ENCODE measurements at places on chromosomes 6 and 20.

DNA sequence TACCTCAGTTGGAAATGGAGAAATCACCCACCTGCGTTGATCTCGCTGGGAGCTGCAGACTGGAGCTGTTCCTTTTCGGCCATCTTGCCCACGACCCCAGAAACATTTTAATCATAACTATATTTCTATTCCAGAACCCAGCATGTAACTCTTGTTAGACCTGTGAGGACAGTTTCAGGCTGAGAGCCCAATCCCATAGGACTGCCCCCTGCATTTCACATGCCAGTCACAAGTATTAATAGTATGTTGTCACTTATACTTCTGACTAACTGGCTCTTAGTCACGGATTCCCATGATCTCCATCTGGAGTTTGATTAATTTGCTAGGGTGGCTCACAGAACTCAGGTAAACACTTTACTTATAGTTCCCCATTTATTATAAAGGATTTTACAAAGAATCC, 96.0 kb upstream of the PRND start:
- no peak for DNase-seq

- no peak for DNase-seq
Measured at GRCh38 chr20:24048024-24048611, 59.5 kb upstream of the GGTLC1 start.

GRCh38 chr6:73182021-73182607, 43.2 kb downstream of the KHDC1L start:
- DNase-seq, result no peak

GRCh38 chr6:89205819-89206218, 11.3 kb downstream of the GABRR1 start:
- no peak for DNase-seq

- no peak for DNase-seq
Measured at GRCh38 chr20:15144916-15145315, 807.5 kb upstream of the FLRT3 start.

DNA sequence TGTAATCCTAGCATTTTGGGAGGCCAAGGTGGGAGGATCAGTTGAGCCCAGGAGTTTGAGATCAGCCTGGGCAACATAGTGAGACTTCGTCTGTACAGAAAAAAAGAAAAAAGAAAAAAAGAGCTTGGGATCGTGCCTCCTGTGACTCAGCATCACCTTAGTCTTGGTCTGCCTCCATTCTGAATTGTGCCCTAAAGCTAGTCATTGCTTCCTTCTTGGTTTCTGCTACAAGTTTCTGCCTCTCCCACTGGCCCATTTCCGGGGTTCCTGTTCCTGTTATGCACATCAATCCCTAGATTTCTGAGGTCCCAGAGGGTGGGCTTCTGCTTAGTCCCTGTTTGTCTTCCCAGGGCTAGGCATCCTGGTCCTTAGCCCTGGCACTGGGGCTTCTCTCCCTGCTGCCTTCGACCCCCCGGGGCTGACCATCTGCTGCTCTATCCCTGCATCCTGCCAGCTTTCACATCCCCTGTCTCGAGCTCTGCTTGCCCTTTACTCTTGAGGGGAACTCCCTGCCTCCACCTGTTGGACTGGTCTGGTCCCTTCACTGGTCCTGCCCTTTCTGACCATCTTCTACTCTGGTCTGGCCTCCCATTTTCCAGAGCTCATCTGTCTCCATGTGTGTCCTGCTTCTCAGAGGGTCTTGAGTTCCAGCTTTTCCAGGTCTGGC, 77.5 kb upstream of the ESR1 start:
- DNase-seq, result no peak

DNA sequence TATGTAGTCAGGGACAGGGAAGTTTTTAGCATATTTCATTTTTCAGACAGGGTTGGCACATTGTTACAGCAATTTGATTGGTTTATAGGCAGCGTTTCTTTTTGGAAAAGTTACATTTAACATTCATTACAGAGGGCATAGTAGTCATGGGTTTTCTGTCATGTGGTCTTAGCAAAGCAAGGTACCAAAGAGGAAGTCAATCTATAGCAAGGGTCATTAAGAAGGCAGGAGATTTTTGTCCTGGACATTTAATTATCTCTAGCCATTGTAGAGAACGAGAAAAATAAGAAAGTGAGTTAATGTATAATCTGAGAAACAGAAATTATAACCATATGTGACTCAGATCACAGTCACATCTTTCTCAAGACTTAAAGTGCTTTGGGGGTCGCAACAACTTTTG, 47.4 kb downstream of the TPD52L1 start:
- DNase-seq, result no peak

GRCh38 chr6:75752365-75752764, 3.3 kb downstream of the MYO6 start:
- DNase-seq, result no peak

- no peak for DNase-seq
Measured at GRCh38 chr20:53328961-53329360, 264.7 kb downstream of the ZNF217 start.

DNA sequence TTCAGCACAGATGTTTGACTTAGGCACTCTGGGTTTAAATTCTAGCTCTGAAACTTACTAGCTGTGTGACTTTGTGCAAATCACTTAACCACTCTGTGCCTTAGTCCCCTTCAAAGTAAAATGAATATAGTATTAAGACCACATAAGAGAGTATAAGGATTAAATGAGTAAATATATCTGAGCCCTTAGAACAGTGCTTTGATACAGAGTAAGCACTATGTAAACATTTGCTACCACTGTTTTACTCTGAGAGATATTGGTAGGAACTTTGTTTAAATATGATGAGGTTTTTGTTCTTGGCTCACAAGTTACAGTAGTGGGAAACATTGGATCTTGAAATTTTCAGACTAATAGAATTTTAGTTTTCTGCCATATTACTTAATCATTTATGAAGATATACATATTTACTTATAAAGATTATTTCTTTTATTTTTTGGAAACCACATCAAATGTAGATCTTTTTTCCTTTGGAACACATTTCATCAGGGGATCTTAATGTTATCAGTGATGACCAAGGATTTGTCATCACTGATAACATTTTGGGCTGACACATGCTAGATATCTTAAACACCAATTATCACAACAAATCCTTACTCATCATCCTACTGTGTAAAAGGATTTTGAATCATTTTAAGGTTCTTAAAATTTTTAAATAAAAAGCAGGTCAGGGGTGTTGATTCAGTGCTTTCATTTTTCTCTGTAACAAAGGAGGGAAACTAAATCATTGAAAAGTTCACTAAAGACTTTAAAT, 226.2 kb downstream of the EYA4 start:
- DNase-seq, result no peak

DNA sequence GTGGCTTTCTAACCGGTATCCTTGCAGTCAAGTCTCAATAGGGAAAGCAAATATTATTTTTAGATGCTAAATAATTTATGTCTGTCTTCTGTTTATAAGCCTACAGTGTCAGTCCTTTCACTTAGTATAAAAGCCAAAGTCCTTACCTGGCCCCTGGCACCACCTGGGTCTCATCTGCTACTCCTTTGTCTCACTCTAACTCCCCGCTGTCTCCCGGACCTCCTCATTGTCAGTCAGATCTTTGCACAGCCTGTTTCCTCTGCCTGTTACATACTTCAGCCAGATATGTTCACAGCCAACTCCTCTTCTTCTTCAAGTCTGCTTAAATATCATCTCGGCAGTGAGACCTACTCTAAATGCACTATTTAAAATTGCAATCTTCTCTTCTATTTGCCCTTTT, 84.2 kb downstream of the THEMIS start:
- no peak for DNase-seq

DNA sequence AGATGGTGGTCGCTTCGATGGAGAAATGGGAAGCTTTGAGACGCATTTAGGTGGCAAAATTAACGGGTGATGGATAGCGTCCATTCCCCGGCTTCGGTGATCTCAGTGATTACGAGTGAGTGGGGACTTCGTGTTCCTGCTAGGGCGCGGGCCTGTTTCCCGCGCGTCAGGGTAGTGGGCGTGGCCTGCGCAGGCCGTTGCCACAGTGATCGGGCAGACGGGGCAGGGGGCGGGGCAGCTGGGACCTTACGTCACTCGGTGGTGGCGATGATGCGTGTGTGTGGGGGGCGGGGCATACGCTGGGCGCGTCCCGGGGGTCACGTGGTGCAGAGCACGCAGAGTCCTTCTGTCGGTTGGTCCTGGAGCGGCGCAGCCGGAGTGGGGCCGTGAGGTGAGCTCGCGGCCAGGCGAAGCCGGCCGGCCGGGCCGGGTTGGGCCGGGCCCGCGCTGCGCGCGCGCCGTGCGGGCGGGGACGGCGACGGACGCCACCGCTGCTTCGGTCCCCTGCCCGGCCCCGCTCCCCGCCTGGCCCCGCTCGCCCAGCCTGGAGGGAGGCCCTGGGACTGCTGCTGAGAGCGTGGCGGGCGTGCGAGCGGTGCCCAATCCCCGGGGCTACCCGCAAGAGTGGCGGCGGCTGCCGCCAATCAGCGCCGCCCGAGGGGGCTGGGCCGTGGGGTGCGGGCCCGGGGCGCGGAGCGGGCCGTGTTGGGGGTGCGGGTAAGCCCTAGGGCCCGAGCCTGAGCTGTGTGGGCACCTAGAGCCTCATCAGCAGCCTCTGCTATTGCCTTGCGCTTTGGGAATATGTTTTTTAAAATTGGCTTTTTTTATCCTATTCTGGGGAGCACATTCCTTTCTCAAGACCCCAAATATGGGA, at the start of gene PHF20:
Gene PHF20, plus strand, starts transcription at position 327 of the 874 bp plus-strand sequence. CDS start 29,508 bp downstream, outside the sequence.
- peak; percentile 90 for DNase-seq

GRCh38 chr20:23366384-23366783, 4.4 kb downstream of the GZF1 start:
- DNase-seq, result no peak

GRCh38 chr20:9705722-9706476, 133.0 kb downstream of the PAK5 start:
- no peak for DNase-seq

DNA sequence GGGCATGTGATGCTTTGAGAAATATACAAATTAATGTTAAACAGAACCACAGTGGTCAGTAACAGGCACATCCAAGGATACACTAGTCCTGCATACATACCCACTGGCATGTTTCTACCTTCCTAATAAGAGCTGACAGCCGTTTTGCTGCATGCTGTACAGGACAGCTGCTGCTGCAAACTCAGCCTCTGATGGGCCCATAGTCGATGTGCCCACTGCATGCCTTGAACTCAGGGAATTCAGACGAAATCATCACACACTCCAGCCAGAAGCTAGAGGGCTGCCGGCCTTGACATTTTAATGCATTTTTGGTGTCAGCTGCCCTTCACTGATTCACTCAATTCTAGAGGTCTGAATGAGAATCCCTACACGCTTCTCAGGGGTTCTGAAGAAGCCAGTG, 29.3 kb downstream of the FKBP1A start:
- DNase-seq, result no peak

DNA sequence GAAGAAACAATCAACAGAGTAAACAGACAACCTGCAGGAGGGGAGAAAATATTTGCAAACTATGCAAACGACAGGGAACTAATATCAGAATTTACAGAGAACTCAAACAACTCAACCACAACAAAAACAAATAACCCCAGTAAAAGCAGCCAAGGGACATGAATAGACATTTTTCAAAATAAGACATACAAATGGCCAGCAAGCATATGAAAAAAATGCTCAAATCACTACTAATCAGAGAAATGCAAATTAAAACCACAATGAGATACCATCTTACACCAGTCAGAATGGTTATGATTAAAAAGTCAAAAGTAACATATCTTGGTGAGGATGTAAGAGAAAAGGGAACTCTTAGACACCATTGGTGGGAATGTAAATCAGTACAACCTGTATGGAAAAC, 215.0 kb downstream of the THBS2 start:
- no peak for DNase-seq

GRCh38 chr6:20058121-20058905, 154.0 kb downstream of the MBOAT1 start:
- DNase-seq, result no peak

DNA sequence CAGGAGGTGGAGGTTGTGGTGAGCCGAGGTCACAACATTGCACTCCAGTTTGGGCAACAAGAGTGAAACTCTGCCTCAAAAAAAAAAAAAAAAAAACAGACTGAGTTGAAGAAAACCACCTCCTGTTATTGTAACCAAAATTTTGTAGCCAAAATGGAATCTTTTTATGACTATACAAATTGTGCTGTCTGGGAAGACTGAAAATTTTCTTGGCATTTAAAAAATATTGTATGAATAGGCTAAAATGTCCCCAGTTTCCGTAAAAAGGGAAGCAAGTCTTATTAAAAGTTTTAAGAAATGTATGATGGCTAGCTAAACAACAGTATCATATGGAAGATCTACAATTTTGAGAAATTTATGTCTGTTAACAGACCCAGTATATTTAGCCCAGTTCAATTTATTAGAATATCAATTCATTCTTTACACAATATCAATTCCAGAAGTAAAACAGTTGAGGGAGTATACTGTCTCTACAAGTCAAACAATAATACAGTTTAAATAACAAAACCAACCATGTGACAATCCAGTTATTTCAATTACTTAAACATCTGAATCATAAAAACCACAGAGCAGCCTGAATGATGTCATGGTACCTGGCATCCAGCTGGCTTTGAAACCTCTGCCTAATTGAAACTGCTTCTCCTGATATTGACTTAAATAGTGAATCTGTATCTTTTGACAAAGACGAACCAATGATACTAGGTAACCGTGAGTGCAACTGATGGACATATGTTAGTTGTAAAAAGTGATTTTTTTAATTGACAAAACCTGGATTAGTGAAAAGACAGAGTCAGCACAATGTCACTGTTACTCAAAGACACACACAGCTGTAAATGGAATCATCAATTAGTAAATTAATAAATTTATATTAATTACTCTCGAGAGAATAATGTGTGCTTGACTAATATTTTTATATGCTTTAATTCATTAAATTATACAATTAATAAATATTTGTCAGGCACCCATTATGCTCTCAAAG, 166.6 kb upstream of the MARCKS start:
- peak; percentile 73 for DNase-seq

DNA sequence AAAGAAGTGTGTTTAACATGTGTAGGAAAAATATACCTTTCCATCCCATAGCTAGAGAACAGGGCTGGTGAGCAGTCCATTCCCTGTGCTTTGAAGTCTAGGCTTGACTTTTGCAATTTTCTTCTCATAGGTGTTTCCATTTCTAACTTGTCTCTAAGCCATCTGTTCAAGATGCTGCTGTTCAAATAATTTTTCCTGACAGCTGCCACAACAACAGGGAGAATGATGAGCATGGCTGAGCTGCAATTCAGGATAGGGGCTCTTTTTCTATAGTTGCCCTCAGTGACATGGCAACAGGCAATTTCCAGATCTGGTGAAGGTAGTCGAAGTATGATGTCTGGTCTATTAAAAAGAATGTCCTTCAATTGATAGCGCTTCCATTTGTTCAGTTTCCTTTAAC, 103.0 kb upstream of the HS3ST5 start:
- DNase-seq, result no peak

GRCh38 chr6:2441601-2442475, 196.4 kb upstream of the GMDS start:
- no peak for DNase-seq

GRCh38 chr6:118408863-118409262, 139.2 kb upstream of the PLN start:
- no peak for DNase-seq

DNA sequence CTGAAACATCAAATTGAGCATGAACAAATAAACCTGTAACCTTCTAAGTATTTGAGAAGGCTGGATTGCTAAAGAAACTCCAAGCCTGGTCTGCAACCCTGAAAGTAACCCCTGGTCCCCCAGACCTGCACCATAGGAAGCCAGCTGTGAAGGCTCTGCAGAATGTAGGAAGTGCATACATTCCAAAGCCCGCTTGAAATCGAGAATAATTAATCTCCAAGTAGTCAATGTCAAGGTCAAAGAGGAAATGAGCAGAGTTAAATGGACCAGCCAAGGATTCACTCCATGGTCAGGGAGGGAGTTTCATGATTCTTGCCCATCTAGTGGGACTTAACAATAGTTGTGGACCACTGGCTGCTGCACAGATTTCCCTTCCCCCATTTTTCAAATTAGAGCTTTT, 107.6 kb upstream of the RNF24 start:
- DNase-seq, result no peak

GRCh38 chr20:38423541-38423940, 11.6 kb downstream of the SNHG17 start:
- DNase-seq, result no peak
